ENCODE measurements at places on chromosomes 1 and 21.
A peak's percentile ranks its signal among the peaks of the same experiment; 100 is the strongest.

GRCh38 chr1:49424782-49425181, 599.0 kb downstream of the AGBL4 start:
- DNase-seq, result no peak

GRCh38 chr1:150017206-150017750, 6.8 kb upstream of the OTUD7B start:
- no peak for DNase-seq

DNA sequence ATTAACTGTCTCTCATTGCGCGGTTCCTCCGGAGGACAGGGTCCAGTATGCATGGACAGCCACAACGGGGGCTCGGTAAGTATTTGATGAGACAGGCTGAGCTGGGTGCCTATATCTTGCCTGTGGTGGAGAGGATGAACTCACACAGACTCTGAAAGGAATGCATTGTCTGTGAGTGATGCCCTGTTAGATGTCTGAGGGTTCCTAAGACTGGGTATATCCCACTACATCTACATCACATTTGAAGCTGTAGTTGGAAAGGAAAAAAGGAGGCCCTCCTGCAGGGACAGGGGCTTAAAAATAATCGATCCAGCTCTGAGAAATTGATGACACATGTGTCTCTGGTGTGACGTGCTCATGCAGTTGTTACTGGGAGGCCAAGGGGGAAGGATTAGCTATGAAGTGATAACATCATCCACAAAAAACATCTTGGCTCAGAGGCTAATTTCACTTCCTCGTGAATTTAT, 1.9 kb downstream of the ADARB1 start:
- DNase-seq, result peak; percentile 70

DNA sequence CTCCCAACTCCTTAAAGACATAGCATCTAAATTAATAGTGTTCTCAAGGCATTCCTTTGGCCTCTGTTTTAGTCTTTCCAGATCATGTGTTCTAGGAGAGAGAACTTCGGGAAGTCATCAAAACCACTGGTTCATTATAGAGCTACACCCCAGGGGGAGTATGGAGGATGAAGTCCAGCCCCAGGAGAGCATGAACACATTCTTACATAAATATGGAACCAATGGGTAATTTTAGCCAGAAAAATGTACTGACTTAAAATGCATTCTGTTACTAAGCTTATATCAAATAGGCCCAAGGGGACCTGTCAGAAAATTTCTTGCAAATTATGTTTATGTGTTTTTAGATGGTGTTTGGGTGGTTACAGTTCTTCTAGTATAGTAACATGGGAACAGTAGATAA, 165.2 kb downstream of the NTMT2 start:
- no peak for DNase-seq

DNA sequence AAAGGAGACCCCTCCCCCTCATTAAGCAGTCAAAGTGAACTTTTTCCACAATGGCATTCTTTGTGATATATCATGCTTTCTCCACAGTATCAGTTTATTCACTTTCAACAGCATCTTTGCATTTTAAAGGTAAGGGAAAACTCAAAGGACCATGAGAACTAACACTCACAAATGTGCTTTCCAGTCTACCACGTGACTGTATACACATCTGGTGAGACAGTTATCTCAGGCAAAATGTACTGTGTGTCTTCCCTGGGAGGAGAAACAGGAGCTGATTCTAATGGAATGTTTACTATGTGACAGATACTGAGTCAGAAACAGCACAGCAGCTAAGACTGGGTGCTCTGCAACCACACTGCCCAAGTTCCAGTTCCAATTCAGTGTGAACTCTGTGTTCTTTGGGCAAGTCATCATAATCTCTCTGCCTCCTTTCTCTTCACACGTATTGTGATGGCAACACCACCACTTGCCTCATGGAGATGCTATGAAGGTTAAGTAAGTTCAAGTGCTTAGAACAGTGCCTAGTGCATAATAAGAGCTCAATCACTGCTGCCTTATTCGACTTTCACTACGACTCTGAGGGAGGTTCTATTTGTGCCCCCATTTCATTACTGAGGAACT, 79.0 kb downstream of the SLC45A1 start:
- DNase-seq, result peak; percentile 98

DNA sequence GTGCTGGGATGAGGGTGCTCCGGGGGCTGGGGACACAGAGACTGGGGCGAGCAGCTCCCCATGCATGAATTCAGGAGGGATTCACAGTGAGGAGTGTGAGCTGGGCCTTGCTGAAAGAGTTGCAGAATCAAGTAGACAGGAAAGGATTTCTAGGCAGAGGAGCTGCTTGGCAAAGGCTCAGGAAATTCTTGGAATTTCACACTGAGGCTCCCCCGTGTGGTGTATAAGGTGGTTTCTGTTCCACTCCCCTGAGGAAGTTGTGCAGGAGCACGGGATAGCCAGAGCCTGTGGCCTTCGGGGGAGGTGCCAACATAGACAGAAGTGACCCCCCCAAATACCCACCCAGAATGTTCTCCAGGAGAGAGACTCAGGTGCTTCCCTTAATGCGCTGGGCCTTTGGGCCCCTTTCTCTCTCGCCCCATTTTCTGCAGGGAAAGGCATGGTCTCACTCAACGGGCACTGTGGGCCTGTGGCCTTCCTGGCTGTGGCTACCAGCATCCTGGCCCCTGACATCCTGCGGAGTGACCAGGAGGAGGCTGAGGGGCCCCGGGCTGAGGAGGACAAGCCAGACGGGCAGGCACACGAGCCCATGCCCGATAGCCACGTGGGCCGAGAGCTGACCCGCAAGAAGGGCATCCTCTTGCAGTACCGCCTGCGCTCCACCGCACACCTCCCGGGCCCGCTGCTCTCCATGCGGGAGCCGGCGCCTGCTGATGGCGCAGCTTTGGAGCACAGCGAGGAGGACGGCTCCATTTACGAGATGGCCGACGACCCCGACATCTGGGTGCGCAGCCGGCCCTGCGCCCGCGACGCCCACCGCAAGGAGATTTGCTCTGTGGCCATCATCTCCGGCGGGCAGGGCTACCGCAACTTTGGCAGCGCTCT, 58.5 kb upstream of the ACTL8 start:
- peak; percentile 73 for DNase-seq

DNA sequence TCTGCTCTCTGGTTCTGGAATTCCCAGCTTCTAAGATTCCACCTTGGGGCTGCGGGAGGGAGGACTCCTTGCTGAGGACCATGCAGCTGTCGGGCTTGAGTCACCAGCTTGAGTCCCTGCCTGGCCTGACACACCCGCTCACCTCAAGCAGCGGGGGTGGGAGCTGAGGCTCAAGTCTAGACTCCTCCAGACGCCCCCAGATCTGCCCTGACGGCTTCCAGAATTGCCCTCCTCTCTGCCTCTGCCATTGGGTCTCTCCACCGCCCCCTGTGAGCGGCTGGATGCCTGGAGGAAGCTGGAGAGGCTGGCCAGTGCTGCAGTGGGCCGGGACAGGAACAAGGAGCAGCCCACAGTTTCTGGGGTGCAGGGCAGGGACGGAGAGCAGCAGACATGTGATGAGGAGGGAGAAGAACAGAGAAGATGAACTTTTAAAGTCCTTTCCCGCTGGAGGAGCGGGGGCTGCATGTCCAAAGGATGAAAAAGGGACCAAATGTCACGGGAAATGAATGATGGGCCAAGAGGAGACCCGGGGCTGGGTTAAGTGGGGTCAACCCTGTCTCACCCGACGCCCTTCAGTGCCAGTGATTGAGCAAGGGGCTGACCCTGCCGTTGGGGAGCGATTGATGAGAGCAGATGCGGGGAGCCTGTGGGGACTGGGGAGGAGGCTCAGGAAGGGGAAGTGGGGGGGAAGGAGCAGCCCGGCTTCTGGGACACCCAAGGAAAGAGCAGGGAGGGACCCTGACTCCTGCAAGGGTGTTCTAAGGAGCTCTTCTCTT, 13.5 kb downstream of the CRABP2 start:
- peak; percentile 68 for DNase-seq

GRCh38 chr1:23977854-23978191, 2.3 kb downstream of the SRSF10 start:
- DNase-seq, result peak; percentile 33

DNA sequence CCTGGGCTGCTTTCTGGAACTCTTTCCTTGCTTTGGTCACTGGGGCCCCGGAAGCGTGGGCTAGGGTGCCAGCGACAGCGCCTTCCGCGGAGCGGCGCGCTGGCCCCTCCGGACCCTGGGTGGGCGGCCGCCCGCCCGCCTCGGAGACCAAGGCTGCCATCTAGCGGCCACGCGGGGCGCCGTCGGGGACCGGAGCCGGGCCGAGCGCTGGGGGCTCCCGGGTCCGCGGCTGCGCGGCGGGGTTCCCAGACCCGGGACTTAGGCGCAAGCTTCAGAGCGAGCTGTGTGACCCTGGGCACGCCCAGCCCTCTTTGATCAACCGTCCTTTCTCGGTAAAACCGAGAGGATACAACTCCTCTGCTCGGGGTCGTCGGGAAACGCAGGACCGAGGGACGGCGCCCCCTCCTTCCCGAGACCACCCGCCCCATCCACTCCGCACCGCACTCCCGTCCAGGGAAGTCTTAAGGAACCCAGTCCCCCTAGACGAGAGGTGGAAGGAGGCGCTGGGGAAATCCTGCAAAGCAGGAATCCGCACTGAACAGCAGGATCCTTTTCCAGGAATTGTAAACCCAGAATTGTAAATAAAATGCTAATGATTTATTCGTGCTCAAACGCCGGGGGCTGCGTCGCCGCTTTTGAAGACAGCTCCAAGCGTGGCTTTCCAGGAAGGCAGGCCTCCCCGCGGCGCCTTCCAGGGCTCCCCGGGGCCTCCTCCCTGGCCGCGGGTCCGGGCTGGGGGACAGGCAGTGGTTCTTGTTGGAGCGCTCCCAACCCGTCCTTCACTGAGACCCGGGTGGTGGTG, 41.2 kb downstream of the RRAGC start:
- DNase-seq, result peak; percentile 24

GRCh38 chr1:83846138-83846537, 152.8 kb downstream of the TTLL7 start:
- no peak for DNase-seq

DNA sequence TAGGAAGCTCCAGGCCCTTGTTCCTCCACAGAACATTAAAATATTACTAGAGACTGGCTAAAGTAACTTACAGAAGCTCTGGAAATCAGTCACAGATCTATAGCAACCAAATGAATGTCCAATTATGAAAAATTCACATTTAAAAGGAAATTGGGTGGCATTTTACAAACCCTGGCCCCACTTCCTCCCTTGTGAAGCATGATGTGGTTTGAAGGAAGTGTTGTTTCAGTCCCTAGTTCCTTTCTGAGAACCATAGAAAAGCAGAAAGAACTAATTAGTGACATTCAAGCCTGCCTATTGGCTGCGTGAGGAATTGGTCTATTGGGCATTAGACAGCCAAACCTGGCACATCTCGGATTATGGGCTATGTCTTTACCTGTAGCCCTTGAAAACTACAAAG, 649.7 kb upstream of the NEGR1 start:
- no peak for DNase-seq

- no peak for DNase-seq
Measured at GRCh38 chr21:44706026-44706705, 5.2 kb downstream of the TSPEAR start.

DNA sequence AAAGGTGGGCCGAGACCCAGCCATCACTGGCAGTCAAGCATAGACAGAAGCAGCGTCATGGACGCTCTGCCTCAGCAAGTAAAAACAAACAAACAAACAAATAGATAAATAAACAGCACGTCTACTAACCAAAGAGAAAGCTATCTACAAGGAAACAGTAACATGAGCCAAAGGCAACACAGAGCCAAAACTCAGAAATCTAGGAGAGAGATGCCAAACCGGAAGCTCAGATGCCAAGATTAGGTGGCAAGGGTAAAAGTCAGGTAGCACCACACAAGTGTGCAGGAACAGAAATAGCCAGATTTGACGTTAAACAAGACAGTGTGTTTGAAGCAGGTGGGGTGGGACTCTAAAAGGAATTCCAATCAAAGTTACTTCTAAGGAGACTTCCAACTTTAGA, 448.3 kb upstream of the NFIA start:
- DNase-seq, result no peak

DNA sequence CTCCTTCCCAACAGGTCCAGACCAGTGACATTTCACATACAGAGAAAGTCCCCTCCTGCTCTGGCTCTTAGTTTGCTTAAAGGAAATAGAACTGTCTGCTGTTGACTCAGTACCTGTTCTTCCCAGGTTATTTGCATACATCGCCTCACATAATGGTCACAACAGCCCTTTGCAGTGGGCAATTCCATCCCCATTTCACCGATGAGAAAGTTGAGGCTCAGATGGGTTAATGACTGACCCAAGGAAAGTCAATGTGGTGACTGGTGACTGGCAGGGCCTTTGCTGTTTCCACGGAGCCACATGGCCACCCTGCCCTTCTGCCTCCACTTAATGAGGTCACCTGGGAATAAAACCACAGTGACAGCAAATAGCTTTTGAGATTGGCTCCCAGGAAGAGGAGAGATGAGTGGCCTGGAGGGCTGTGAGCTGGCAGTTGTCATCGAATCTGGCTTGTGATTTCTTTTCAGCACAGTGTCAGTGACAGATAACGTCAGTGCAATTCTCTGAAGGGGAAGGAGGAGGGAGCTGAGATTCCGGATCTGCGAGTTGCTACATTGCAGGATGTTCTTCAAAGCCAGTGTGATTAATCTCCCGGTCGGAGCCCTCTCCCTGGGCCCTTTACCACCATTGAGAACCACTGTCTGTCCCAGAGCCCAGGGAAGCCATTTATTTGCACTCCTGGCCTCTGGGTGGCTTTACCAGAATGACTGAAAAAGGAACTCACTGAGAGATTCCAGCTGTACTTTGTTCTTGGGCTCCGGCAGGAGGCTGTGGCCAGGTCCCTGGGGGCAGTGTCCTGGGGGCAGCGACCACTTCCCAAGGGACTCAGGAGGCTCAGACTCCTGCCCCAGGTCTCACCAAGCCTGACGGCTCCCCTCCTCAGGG, 117.2 kb downstream of the CNIH3 start:
- DNase-seq, result peak; percentile 48

DNA sequence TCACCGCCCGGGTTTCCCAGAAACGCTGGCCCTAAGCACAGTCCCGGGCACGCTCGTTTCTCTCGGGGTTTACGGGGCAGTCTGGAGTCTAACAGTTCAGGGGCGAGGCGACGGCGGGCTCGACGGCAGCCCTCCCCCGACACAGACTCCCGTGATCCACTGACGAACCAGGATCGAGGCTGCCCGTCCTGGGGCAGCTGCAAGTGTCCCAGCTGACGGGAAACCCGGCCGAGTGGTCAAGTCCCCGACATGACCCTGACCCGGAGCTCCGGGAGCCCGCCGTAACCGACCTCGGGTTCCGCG, 494 bp downstream of the UBE2J2 start:
- DNase-seq, result peak; percentile 24

- peak; percentile 76 for DNase-seq
Measured at GRCh38 chr1:152768847-152769533, 6.0 kb upstream of the LCE1F start.
